ENCODE measurements at places on chromosomes 1 and 21. TPM values are rescaled to one million over a fixed set of nuclear protein-coding genes. Genes with fewer than 3 reads are reported as not detected.

SDCCAG8 gene
- 22.5 TPM for total RNA-seq

TNFRSF14 gene
- 66.8 TPM for total RNA-seq

SPATC1L gene
- 4.8 TPM for total RNA-seq

GRCh38 chr1:221696718-221697461 is 45.0 kb downstream of the DUSP10 start:
- DNase-seq = no peak

- no peak for DNase-seq
Observed at GRCh38 chr1:94909486-94909885, 17.4 kb downstream of the CNN3 start.
